ENCODE measurements at places on chromosomes 12 and 14.

DNA sequence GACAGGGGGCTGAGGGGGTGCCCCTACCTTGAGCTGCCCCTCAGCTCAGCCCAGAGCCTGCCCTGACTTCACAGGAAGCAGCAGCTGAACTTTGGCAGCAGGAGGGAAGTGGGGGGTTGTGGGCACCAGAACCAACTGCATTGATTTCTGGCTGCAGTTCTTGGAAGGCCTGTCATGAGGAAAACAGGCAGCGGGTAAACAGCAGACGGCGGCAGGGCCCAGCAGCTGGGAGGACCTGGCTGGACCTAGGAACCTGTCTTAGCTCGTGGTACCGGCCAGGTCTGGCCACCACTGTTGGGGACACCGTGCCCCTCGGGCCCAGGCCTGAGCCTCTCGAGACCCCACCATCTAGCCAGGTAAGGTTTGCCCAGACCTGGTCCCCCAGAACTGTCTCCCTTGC lies 154.2 kb upstream of the MYL2 start:
- DNase-seq, result no peak

GRCh38 chr12:47825173-47825639 lies 5.5 kb upstream of the HDAC7 start:
- DNase-seq, result no peak

DNA sequence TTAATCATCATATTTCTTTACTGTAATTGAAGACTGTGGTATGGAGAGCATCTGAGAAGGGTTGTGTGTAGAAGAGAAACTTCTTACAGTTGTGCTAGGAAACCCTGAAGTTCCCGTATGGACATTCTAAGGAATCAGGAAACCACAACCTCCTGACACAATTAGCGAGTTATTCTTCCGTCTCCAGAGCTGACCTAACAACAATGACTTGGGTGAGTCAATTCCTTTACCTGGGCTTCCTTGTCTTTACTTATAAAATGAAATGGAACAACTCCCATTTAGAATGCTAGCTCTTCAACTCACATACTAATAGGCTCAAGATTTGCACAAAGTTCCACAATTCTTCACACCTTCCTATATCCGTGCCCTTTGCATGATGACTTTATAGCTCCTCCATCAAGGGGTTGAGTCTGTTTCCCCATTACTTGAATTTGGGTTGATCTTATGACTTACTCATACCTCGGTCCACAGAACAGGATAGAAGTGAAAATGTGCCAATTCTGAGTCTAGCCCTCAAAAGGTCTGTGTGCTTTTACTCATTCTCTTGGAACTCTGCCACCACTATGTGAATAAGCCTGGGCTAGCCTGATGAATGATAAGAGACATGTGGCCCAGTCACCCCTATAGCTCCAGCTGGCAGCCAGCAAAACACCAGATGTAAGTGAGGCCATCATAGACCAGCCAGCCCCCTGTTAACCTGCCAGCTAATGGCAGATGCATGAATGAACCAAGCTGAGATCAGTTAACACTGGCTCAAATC lies 459.4 kb downstream of the ETNK1 start:
- no peak for DNase-seq

DNA sequence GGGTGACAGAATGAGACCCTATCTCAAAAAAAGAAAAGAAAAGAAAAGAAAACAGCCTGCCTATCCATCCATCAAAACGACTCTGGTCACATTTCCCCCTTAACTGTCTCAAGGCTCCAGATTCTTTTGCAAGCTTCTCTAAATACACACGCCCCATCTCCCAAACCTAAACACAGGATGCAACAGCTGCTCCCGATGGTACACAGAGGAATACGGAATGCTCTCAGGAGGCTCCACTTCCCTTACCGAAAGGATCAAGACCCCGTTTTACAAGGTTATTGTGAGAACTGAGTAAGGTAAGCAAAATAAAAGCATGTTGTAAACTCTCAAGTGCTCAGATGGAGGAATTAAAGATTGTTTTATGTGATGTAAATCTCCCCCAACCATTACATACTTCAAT lies 62.3 kb downstream of the NT5DC3 start:
- DNase-seq, result no peak

GRCh38 chr12:38159591-38160317 lies 156.8 kb upstream of the ALG10B start:
- no peak for DNase-seq
